ENCODE measurements at places on chromosomes 7 and 10.

- DNase-seq = no peak
Measured at GRCh38 chr7:19869979-19870378, 96.6 kb upstream of the TMEM196 start.

DNA sequence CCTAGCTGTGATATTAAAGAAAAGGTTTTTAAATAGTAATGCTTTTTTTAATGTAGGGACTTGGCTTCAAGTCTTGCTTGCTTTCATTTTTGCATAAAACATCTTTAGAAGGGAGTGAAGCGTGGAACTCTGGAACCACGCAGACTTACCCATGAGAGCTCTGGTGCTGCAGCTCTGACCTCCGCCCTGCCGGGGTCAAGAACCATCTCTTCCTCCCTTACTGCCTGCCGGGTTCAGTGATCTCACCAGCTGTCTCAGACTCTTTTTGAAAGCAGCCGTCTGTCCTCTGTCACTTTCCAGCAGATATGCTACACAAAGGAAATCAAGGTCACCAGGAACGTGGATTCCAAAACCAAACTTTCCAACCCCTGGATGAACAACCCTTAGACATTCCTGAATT is 353.8 kb downstream of the GPR37 start:
- no peak for DNase-seq

- DNase-seq = no peak
Measured at GRCh38 chr10:33638374-33638773, 303.9 kb upstream of the NRP1 start.

DNA sequence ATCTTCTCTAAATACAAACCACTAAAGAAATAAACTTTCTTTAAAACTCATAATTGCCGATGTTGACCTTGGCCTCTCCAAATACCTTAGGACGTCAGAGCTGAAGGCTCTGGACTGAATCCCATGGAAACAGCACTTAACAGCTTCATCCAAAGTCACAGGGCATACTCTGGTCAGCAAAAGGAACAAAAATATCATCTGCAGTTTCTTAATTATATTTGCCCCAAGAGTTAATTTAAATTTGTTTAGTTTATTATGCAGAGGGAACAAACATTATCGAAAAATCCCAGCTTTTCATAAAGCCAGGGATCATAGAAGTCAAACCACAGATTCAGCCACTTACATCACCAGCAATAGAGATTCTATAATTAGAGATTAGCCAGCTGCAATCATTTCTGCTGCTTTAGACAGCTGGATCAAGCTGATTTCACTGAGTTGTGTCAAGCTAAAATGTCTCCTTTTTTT is 20.5 kb upstream of the FAM13C start:
- DNase-seq = no peak

- no peak for DNase-seq
Measured at GRCh38 chr7:112079122-112079521, 127.1 kb downstream of the DOCK4 start.

DNA sequence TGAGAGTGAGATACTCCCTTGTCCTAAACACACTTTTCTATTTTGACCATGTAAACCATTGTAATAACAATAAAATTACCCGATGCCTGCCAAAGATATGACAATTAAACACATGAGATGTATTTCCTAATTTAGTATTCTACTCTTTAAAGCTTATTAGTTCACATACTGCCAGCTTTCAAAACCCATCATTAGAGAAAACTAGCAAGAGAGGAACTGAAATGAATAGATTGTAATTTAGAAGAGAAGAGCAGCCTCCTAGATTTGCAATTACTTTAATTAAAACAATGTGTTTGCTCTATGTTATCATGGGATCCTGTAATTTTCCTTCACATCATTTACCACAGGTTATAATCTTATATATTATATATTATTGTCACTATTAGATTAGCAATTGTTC is 428.2 kb downstream of the THSD7A start:
- no peak for DNase-seq

DNA sequence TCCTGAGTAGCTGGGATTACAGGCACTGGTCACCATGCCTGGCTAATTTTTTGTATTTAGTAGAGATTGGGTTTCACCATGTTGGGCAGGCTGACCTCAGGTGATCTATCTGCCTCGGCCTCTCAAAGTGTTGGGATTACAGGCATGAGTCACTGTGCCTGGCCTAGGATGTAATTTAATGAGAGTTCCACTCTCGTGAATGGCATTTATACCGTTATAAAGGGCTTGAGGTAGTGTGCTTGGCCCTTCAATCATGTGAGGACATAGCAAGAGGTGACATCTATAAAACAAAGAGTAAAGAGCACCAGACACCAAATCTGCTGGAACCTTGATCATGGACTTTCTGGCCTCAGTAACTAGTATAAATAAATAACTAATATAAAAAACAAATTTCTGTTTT is 93.5 kb upstream of the PPP1R9A start:
- DNase-seq = no peak
